ENCODE measurements at places on chromosomes 11 and 22.

- DNase-seq: peak; percentile 25
Measured at GRCh38 chr11:78230161-78230877, 41.6 kb downstream of the USP35 start.

DNA sequence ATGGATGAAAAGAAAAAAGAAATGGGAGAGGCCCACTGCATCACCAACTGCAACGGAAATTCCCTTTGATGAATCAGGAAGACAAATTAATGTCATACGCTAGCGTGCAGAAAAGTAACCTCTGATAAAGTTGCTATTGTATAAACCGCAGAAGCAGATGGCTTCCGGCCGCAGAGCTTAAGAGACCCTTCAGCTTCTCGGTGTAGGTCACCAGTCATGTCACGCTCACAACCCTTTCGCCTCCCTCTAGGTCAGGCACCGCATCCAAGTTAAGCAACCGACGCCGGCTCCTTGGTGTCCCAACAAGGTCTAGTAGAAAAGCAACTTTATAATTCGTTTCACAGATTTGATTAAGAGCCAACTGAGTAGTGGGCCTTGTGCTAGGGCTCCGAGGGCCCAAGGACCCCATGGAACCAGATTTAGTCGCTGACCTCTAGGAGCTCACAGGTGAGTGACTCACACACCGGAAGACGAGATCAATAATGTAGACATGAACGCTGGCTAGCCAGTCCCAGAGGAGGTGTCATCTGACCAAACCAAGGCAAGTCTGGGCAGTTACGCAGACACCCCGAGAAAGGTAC lies 1.2 kb upstream of the ZFP91 start:
- no peak for DNase-seq

GRCh38 chr11:15532432-15532831 lies 417.7 kb downstream of the INSC start:
- no peak for DNase-seq

- DNase-seq: no peak
Measured at GRCh38 chr22:28761449-28761755, 11.1 kb upstream of the CCDC117 start.

GRCh38 chr11:103294516-103294915 lies 185.3 kb downstream of the DYNC2H1 start:
- DNase-seq: no peak

DNA sequence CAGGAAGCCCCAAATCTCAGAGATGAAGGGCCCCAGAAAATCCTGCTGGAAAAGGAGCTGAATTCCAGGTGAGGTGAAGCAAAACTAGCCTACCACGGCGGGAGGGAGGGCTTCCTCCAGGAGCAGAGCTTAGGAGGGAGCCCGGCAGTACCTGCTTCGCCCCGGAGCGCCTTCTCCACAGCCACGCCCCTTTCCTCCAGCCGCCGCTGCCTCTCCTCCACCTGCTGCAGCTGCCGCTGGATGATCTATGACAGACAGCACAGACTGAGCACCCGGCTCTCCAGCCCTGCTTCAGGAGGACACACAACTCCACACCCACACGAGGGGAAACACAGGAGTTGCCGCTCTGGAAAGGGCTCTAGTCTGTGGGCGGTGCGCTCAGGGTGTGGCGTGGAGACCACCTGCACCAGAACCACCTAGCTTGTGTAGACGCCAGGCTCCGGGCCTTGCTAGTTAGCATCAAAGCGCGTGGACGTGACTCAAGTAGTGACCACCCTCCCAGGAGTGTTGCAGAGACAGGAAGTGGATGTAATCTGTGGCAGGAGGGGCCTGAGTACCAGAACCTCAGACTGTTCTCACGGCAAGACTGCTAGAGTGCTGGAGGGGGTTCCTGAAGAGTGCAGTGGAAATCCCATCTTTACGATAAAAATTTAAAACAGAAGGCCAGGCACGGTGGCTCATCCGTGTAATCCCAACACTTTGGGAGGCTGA lies 34.6 kb upstream of the BID start:
- DNase-seq: no peak

DNA sequence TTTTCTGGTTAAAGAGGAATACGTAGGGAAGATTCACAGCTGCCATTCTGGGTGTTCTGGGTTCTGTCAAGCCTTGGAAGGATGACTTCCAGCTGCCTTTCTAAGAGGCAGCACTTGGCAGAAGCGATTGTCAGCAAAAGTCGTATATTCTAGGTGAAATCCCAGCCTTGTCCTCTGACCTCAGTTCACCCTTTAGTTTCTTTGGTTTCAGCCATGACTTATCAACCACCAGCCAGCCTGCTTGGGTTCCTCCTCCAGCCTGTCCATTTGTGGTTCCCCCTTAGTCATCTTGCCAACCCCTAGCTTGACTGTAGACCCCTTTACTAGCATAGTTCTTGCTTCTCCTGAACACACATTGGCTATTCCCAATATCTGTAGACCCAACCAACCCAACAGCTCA lies 102.3 kb upstream of the CD44 start:
- DNase-seq: no peak

GRCh38 chr11:110573411-110573810 lies 138.8 kb downstream of the ARHGAP20 start:
- DNase-seq: no peak

DNA sequence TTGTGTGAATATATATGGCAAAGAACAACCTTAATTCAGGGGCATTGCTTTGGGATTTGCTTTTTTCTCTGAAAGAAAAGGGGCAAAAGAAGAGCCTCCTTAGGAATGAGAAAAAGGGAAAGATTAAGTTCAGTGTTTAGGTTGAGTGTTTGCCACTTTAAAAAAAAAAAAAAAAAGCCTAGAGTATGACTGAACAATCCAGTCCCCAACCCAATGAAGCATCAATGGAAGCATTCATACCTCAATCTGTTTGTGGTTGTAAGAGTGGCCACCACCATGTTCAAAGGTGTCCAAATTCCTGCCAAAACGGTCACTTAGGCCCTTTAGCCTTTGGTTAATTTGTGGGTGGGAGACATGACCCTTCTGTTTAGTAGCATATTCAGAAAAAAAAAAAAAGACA lies 260.6 kb downstream of the SOX6 start:
- DNase-seq: no peak

- no peak for DNase-seq
Measured at GRCh38 chr22:28229566-28230485, 310.8 kb upstream of the PITPNB start.

- no peak for DNase-seq
Measured at GRCh38 chr22:47027766-47028165, 265.3 kb downstream of the TBC1D22A start.

DNA sequence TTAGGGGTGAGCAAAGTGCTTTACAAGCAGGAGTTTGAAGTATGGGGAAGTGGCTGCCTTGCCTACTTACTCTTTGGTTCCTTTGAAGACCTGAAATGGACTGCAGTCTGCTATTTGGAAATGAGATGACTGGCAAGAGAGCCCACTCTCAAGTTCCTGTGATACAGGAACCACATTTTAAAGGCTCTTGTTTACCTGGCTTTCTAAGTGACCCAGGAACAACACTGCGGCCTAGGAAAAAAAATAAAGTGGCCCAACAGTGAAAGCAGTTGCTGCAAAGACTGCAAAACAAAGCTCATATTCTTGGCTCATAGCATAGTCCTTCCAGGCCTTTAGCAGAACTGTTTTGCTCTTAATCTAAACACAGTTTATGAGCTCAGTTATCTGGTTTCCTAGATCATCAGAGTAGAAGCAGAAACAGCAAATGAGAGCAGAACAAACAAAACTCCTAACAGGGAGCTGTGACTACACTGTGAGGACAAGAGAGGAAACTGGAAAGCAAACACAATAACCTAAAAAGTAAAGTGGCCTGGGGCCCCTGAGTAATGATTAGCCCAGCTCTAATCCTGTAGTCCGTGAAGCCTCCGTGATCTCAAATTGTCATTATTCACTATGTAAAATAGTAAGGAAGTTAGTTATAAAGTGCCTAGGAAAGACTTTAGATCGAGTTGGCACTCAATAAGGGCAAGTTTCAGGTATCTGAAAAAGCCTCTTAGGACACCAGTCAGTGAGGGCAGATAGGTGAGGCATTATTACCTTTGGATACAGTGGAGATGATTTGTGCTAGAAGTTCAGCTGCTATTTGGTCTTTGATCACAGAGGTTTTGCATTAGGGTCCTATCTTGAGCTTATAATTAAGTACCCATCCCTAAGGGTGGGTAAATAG lies 11.5 kb downstream of the CCDC117 start:
- DNase-seq: no peak

GRCh38 chr11:76501526-76502202 lies 56.8 kb downstream of the EMSY start:
- DNase-seq: no peak

DNA sequence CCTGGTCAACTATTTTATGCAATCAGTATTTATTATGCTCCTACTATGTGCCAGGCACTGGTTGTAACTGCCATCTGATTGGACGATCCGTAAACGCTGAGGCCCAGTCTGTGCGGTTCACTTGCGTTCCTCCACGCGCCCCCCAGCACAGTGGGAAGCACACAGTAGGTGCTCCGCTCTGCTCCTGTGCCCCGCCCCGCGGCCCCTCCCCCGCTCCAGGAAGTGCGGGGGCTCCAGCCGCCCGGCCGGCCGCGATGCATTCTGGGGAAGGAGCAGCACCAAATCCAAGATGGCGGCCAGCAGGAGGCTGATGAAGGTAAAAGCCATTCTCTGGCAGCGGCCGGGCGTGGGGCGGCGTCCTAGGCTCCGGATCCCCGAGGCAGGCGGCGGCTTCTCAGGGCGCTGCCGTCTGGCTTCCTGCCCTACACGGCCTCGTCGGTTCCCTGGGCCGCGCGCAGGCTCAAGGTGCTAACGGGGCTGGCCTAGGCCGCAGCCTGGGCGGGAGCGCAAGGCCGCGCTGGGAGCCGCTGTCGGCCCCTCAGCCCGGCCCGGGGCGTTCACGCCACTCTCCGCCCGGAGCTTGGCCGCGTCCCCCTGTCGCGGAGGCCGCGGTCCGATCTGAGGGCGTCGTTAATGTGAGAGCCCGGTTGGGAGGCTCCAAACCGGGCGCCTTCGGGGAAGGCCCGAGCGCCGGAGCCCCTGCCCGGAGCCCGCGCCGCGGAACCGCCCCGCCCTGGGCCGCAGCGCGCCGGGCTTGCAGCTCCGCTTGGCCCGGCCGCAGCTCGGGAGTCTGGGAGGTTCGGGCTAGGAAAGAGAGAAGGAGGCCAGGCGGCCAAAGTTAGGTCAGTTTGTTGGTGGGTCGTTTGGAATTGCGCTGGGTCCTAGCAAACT lies at the start of gene UBE2L3:
Gene UBE2L3, plus strand, starts transcription at position 259 of the 891 bp plus-strand sequence. Its CDS starts 31 bp downstream, at position 290.
- peak; percentile 88 for DNase-seq

GRCh38 chr11:45211732-45212131 lies 65.3 kb downstream of the PRDM11 start:
- DNase-seq: no peak

DNA sequence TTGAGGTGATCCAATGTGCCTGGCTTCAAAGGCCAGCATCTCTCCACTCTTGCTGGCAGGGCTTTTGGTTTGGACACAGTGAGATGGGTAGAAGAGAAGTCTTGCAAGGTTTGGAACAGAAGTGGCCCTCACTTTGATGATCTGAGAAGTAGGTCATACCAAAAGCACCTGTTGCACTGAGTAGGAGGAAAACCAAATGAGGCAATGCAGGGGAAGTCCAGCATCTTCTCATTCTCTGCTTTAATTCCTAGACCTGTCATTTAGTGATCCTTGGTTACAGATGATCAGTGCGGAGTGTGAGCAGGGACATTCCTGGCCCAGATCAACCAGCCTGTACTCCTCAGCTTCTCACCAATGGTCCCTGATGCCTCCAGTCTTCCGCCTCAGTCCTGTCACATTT lies 990.5 kb downstream of the OPCML start:
- DNase-seq: no peak

GRCh38 chr11:119721129-119722120 lies 7.6 kb downstream of the NECTIN1 start:
- DNase-seq: no peak

GRCh38 chr22:25410849-25411248 lies 153.6 kb upstream of the GRK3 start:
- DNase-seq: no peak

GRCh38 chr22:30232716-30233218 lies 13.8 kb downstream of the LIF start:
- DNase-seq: no peak

DNA sequence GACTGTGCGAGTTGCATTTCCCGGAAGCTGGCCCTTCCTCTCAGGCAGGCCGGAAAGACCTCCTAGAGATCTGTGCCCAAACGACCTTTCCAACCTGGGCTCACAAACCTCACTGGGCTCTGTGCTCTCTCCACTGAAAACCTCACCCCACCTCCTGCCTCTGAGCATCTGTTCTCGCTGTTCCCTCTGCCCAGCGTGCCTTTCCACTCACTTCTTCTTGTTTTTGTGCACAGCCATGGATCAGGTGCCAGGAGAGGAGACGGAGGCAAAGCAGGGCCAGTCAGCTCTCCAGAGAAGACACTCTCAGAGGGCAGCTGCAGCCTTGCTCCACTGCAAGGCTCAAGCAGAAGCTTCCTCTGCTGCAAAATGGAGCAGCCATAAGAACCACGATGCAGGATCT lies 10.9 kb upstream of the CPT1A start:
- no peak for DNase-seq

- DNase-seq: no peak
Measured at GRCh38 chr22:49137206-49137840, 690.4 kb downstream of the BRD1 start.

GRCh38 chr11:62707277-62707861 lies at the start of the genes BSCL2 and GNG3:
BSCL2 (minus strand) TSS chr11:62707424; CDS start chr11:62707195, 229 bp downstream.
GNG3 (plus strand) TSS chr11:62707676; CDS start chr11:62708296, 620 bp downstream.
- peak; percentile 23 for DNase-seq

Data from hematopoietic multipotent progenitor cell treated with erythropoietin and hydrocortisone succinate and interleukin-3 and kit ligand, for 15 days (in vitro differentiated cells).